ENCODE measurements at places on chromosomes 12 and 14. TPM values are rescaled to one million over a fixed set of nuclear protein-coding genes. Genes with fewer than 3 reads are reported as not detected.

DTX1 gene
- total RNA-seq = not detected

SPTLC2 gene
- 45.9 TPM for total RNA-seq

HOXC6 gene
- total RNA-seq = not detected

GPR137C gene
- total RNA-seq = 0.45 TPM
